Progenitor cell of endocrine pancreas (in vitro differentiated cells): ENCODE measurements at places on chromosomes 2 and 18. TPM values are rescaled to one million over a fixed set of nuclear protein-coding genes. Genes with fewer than 3 reads are reported as not detected.

The HAAO gene
- 14.5 and 16.7 TPM in 2 replicates for total RNA-seq

The IL1R1 gene
- 1.1 and 1.3 TPM in 2 replicates for total RNA-seq

The NOL4 gene
- 5.7 TPM in 2 replicates for total RNA-seq

The TCF7L1 gene
- total RNA-seq, result 57.2 and 62.7 TPM in 2 replicates

DNA sequence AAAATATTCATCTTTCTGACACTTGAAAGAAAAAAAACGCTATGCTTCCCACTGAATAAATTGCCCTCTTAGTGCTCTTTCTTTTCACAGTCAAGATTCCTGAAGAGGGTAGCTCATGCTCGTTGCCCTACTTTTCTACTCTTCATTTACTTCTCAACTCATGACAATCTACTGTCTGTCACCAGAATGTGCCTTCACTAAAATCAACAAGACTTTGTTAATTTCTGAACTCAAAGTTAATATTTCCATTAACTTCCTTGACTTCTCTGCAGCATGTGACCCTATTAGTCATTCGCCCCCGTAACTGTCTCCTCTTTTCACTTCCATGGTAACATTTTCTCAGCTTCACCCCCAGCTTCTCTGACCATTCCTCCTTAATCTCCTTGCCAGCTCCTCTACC is 98.9 kb upstream of the MAPRE2 start:
- no peaks in the 10 kb centered on the region for H3K36me3 ChIP-seq
- no peaks in the 10 kb centered on the region for H3K27me3 ChIP-seq
- H3K4me1 ChIP-seq, result peaks cover 4% of the 10 kb centered on the region
- no peak for DNase-seq
- no peak overlapping the region for H3K27ac ChIP-seq

DNA sequence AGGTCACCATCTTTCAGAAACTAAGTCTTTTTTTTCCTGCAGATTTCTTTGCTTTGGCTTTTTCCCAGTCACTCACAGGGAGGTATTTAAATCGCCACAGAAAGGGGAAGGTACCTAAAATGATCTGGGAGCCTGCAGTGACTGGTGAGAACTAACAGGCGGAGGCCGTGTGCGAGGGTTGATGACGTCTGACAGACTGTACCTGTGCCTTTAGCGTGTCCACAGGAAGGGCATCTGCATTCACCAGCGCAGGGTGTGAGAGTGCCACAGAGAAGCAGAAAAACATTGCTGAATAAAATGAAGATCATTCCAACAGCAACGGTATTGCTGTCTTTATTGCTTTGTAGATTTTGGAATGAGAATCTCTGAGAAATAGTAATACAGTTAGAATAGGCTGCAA is 5.7 kb downstream of the CTDP1 start:
- no peaks in the 10 kb centered on the region for H3K27me3 ChIP-seq
- peaks cover 23% of the 10 kb centered on the region for H3K4me1 ChIP-seq
- no peak overlapping the region for H3K4me3 ChIP-seq
- H3K27ac ChIP-seq, result no peak overlapping the region

DNA sequence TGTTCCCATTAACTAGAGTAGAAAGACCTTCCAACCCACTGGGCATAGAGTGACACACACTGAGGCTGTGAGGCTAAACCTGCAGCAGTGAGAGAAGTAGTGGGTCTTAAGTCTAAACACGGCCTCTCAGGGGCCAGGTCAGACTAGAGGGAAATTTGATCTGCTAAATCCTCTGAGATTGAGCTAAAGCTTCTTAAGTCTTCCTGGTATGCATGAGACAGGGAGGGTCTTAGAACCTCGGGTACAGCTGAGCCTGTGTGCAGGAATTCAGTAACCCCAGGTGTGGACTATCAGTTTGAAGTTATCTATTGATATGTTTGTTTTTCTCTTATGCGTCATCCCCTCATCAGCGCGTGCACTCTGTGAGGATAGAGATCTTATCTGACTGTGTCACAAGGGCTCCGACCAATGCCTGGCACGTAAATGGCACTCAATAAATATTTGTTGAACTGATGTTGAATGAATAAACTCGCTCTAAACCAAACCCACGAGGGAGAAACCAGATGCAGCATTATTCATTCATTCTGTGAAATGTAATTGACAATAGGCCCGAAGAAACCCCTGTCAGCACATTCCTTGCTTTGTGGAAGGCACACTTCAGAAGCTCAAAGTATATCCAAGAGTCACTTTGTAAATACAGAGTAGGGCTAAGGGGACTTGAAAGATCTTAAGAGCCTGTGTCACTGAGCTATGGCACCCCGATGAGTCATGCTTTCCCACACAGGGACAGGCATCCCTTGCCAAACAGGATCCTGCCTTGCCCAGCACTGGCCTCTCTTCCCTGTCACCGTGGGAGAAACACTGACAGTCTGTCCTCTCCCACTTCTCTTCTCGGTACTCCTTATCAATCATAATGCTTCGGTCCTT is 21.7 kb upstream of the RAB10 start:
- H3K27me3 ChIP-seq, result peaks cover 8% of the 10 kb centered on the region
- no peaks in the 10 kb centered on the region for H3K36me3 ChIP-seq
- no peak overlapping the region for H3K4me3 ChIP-seq
- DNase-seq, result no peak
- H3K4me1 ChIP-seq, result peaks cover 19% of the 10 kb centered on the region

DNA sequence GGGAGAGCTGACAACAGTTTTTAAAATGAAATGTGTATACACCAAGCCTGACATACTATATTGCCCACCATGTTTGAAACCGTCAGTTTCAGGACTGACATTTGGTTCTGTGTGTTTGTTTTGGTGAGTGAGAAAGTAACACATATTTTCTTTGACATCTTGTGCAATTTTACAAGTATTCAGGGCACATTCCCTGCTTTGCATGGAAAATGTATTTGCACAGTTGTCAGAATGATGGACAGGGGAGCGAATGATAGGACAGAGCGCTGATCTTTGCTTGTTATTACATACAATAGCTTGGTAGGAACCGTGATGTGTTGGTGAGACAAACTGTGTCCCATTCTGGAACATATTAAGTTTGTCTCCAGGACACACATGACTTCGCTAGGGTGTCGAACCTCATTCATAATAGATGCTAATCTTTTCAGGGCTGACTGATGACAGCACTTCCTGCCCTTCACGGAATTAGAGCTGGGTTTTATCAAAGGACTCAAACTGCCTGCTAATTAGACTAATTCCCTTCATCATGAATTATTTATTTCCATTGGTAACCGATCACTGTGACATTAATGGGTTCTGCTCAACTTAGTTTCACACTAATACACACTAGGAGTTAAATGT is 158.5 kb downstream of the CDCA7 start:
- peaks cover 2% of the 10 kb centered on the region for H3K4me1 ChIP-seq
- peaks cover 2% of the 10 kb centered on the region for H3K36me3 ChIP-seq
- no peak overlapping the region for H3K27ac ChIP-seq
- no peak overlapping the region for H3K4me3 ChIP-seq
- DNase-seq, result no peak

DNA sequence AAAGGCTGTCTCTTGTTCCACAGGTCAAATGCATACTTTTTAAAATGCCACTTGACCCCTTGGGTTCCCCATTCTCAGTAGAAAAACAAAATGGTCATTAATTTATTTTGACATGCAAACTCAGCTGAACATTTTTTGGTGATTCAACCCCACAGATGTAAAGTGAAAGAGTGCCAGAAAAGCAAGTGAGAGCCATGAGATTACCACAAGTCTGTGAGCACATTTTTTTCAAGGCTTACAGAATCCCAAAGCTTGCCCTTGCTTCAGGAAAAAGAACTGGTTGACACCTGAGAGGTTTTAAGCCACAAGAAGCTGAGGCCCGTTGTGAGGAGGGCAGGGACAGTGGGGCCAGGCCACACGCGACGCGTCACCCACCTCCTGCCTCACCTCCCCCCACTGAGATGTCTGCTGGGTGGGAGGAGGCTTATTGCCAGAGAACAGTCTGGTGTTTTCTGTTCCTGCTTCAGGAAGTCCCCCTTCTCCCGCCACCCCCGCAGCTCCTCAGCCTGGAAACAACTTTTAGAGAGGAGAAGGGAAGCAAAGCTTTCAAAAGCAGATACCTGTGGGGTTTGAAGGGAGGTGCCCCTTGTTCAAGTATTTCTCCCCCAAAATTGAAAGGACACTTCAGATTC is 70.4 kb upstream of the CYP1B1 start:
- no peak overlapping the region for H3K4me3 ChIP-seq
- H3K4me1 ChIP-seq, result peaks cover 5% of the 10 kb centered on the region
- H3K27me3 ChIP-seq, result no peaks in the 10 kb centered on the region
- H3K36me3 ChIP-seq, result no peaks in the 10 kb centered on the region
- H3K27ac ChIP-seq, result peak overlapping the region; percentile 85

DNA sequence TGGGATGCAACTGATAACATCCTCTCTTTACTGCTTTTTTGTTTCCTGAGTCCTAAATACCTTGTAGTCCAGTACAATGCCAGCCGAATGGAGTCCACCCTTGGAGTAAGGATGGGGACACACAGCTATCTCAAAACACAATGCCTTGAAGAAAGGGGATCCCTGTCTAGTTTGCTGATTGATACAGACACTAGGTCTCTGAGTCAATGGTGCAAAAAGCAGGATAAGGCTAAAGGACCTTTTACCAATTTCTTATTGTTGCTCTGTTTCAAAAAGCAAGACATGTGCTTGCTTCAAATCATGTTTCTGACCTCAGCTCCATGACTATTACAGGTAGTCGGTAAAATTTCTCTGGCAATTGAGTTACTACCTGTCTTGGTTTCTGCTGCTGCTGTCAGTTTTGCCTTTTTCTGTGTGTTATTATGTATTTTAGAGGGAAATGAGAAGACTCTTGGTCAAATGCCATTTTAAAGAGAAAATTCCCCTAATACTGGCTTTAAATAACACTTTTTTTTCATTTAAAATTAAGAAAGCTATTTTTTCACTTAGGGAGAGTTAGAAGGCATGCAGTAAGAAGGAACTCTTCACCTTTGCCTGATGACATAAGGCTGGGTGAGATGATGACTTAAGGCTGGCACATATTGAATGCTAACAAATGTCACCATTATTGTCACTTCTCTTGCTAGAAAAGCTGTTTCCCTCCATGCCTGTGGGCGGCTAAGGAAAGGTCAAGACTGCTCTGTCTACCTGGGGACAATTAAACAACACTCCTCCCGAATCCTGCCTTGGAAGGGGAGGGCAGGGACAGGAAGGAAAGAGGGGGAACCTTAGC is 4.9 kb upstream of the FIGLA start:
- H3K4me3 ChIP-seq, result no peak overlapping the region
- DNase-seq, result no peak
- H3K27ac ChIP-seq, result no peak overlapping the region
- peaks cover 71% of the 10 kb centered on the region for H3K27me3 ChIP-seq
- H3K36me3 ChIP-seq, result no peaks in the 10 kb centered on the region
- H3K4me1 ChIP-seq, result no peaks in the 10 kb centered on the region

DNA sequence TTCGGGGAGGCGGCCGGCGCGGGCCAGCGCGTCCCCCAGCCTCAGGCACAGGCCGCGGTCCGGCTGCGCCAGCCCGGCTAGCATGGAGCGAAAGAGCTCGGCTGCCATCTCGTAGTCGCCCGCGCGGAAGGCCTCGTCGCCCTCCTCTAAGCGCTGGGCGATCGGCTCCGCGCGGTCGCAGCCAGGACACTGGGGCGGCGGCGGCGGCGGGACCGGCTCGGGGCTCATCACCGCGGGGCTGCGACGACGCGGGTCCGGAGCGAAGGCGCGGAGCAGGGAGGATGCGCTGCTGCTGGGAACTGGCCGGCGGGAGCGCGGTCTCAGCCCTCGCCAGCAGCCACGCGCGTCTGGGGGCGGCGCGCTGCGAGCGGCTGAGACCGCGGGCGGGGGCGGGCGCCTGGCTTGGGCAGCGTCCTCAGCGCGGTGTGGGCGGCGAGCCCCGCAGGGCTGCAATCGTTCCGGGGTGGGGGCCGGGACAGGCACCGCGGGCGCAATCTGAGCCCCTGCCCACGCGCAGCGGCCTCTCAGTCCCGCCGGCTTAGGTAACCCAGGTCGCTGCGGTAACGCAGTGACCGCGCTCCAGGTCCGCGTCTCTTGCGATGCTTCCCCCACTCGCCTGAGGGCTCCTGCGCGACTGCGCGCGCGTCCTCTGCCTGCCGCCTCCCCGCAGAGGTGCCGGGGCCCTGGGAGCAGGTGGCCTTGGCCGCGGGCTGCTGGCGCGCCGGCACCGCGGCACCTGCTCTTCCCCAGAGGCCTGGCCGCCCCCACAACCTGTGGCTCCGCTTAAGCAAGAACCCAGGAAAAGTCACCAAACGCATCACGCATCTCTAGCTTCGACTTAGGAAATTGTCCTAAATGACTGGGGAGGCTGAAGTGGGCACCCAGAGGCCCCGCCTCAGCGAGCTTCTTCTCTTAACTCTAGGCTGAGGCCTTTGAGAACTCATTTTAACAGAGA is at the start of gene LONRF2:
TSS of gene LONRF2 (minus strand) at position 636 of the 955 bp plus-strand sequence. CDS start at position 228, 408 bp downstream.
- H3K4me3 ChIP-seq, result peak within 1 kb of the TSS; percentile 73
- H3K36me3 ChIP-seq, result peaks cover 17% of the 10 kb centered on the region
- H3K27me3 ChIP-seq, result peaks cover 33% of the 10 kb centered on the region
- peak; percentile 45 for DNase-seq
- peaks cover 4% of the 10 kb centered on the region for H3K4me1 ChIP-seq
- peak within 1 kb of the TSS; percentile 89 for H3K27ac ChIP-seq

- no peak overlapping the region for H3K27ac ChIP-seq
- no peaks in the 10 kb centered on the region for H3K36me3 ChIP-seq
- peaks cover 17% of the 10 kb centered on the region for H3K4me1 ChIP-seq
- H3K27me3 ChIP-seq, result peaks cover 6% of the 10 kb centered on the region
- no peak overlapping the region for H3K4me3 ChIP-seq
These were observed 1500.4 kb downstream of the DPP10 start for GRCh38 chr2:115942800-115943199.

- H3K4me1 ChIP-seq, result peaks cover 16% of the 10 kb centered on the region
- no peaks in the 10 kb centered on the region for H3K36me3 ChIP-seq
- peak overlapping the region; percentile 18 for H3K27ac ChIP-seq
These were observed 52.8 kb upstream of the HAAO start for GRCh38 chr2:42844901-42845821.

GRCh38 chr2:43190311-43191052 is 35.9 kb downstream of the ZFP36L2 start:
- no peaks in the 10 kb centered on the region for H3K36me3 ChIP-seq
- H3K4me1 ChIP-seq, result peaks cover 36% of the 10 kb centered on the region
- H3K27me3 ChIP-seq, result no peaks in the 10 kb centered on the region
- no peak overlapping the region for H3K27ac ChIP-seq
- DNase-seq, result no peak

DNA sequence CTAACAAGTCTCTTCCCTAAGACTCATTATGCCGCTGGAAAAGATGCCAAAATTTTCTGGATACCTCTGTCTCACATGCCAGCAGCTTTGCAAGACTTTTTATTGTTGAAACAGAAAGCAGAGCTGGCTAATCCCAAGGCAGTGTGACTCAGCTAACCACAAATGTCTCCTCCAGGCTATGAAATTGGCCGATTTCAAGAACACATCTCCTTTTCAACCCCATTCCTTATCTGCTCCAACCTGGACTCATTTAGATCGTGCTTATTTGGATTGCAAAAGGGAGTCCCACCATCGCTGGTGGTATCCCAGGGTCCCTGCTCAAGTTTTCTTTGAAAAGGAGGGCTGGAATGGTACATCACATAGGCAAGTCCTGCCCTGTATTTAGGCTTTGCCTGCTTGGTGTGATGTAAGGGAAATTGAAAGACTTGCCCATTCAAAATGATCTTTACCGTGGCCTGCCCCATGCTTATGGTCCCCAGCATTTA is 26.3 kb downstream of the DHRS9 start:
- no peak overlapping the region for H3K27ac ChIP-seq
- H3K4me3 ChIP-seq, result no peak overlapping the region
- peaks cover 5% of the 10 kb centered on the region for H3K27me3 ChIP-seq
- H3K4me1 ChIP-seq, result no peaks in the 10 kb centered on the region
- no peaks in the 10 kb centered on the region for H3K36me3 ChIP-seq

- no peaks in the 10 kb centered on the region for H3K27me3 ChIP-seq
- no peaks in the 10 kb centered on the region for H3K36me3 ChIP-seq
- H3K4me3 ChIP-seq, result no peak overlapping the region
- H3K4me1 ChIP-seq, result peaks cover 27% of the 10 kb centered on the region
These were observed 68.4 kb downstream of the KIAA2012 start for GRCh38 chr2:202141329-202141947.
